ENCODE measurements at places on chromosomes 6 and 20. TPM values are rescaled to one million over a fixed set of nuclear protein-coding genes. Genes with fewer than 3 reads are reported as not detected.

DNA sequence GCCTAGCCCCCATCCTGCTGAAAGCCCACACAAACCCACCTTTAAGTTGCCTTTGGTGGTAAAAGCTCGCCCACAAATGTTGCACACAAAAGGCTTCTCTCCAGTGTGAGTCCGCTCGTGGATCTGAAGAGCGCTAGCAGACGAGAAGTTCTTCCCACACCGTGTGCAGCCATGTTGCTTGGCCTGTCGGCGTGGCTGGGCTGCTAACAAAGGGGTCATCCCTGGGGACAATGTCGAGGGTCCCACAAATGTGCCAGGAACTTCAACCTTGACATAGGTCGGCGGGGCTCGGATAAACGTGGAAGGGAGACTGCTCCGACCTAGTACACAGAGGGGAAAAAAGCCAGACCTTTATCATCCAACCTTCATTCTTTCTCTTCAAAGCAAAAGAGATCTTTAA is 13.5 kb downstream of the SALL4 start:
- no peak for DNase-seq

DNA sequence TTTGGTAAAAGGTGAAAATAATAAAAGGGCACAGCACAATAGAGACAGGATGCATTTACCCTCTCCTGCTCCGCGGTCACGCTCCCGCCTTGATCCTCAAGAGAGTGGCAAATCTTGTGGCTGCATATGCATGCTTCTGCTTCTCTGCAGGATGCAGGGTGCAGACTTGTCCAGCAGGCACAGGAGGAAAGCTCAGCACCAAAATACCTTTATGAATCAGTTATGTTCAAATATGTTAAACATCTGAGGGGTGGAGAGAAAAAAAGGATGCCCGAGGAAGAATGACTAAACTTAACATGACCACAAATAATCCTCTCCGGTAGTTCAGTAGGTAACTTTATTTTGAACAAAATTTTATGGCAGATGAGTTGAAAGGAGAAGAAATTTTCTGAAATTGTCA is 366.1 kb upstream of the SOX4 start:
- DNase-seq: peak; percentile 68

DNA sequence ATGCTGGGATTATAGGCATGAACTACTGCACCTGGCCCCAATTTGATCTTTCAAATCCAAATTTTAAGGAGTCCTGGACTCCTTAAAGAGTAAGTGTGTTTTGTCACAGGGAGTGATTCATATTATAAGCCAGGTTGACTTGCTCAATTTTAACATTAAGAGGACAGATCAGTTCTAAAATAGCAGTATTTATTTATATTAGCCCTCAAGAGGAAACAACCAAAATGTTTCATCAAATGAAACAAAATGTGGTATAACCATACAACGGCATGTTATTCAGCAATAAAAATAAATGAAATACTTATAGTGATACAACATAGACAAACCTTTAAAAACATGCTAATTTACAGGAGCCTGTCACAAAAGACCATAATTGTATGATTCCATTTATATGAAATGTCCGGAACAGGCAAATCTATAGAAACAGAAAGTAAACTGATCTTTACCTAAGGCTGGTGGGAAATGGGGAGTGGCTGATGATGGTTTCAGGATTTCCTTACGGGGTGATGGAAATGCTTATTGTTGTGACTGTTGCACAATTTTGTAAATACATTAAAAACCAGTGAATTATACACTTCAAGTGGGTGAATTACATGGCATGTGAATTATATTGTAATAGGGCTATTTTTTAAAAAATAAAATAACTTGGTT is 637.4 kb downstream of the MMUT start:
- peak; percentile 47 for DNase-seq

The ZSCAN23 gene
- 5.1 TPM for total RNA-seq

GRCh38 chr6:144250276-144250675 is 34.9 kb upstream of the UTRN start:
- no peak for DNase-seq

The SASH1 gene
- 38.6 TPM for total RNA-seq

GRCh38 chr6:41074692-41075436 is 2.1 kb downstream of the NFYA start:
- no peak for DNase-seq

DNA sequence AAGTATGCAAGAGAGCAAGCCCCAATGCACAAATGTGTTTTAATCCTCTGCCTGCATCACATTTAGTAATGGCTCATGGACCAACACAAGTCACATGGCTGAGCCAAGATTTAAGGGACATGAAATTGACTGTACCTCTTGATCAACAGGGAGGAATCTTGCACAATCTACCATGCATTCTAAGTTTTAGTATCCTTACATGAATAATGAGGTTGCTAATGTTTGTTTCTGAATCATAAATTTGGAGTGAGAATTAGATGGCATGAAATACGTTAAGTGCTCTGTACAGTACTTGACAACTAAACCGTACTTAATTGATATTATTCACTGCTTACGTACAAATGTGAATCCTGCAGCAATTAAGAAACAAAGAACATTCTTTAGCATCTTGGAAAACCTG is 553.8 kb upstream of the JAG1 start:
- DNase-seq: no peak

All from fibroblast of lung (primary cell).